ENCODE measurements at places on chromosomes 2 and 18.

GRCh38 chr18:43563780-43564179, 286.5 kb upstream of the SYT4 start:
- no peak for DNase-seq

DNA sequence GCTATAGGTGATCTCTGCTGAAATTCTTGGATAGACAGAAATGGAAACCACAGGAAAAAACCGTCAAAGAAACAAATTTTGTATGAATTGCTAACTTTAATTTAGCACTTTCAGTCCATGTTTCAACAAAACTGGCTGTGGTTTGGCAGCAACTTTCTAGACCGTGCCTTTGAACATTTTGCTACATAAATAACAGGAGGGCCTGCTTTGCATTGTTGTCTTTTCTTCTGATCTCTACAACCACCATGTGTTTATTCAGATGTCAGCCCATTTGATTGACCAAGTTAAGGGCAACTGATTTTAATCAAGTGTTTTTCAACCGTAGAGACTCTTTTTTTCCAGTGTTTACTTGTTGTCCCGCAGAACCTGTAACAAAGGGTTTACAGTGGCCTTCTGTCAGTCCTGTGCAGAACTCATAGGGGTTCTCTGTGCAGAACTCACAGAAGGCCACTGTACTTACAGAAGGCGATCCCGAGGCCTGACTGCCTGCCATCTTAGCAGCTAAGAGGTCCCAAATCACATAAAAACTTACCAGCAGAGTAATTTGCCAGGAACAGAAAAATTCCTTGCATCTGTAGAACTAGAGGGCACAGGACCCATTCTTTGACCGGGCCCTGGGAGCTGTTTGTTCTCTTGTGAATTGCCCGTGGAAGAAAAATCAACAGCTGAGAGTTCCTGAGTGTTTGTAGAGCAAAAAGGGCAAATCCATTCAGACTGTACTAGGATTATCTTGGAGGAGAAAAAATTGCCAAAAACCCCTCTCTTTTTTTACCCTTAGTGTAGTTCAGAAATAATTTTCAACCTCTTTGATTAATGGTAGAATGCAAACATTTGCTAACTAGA, 120.6 kb downstream of the PRKRA start:
- DNase-seq = no peak

DNA sequence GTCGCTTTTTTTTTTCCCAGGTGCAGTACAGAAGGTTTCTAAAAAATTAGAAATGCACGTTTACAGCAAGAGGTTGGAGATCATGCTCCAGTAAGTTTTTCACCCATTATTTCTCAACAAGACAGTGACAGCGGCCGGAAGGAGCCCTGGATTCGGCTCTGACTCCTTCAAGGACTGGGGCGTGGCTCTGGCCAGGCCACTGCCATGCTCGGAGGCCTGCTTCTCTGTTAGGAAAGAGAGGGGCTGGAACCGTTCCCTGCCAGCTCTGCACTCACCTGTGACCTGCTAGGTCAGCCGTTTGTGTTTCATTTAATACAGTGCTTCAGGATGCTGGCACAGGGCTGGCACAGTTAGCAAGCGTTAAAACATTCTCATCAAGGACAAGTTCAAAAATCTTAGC, 6.7 kb upstream of the IAH1 start:
- DNase-seq = no peak

- no peak for DNase-seq
Measured at GRCh38 chr2:109560265-109560664, 53.5 kb downstream of the SEPTIN10 start.

- no peak for DNase-seq
Measured at GRCh38 chr18:34697891-34698290, 12.2 kb upstream of the DTNA start.

DNA sequence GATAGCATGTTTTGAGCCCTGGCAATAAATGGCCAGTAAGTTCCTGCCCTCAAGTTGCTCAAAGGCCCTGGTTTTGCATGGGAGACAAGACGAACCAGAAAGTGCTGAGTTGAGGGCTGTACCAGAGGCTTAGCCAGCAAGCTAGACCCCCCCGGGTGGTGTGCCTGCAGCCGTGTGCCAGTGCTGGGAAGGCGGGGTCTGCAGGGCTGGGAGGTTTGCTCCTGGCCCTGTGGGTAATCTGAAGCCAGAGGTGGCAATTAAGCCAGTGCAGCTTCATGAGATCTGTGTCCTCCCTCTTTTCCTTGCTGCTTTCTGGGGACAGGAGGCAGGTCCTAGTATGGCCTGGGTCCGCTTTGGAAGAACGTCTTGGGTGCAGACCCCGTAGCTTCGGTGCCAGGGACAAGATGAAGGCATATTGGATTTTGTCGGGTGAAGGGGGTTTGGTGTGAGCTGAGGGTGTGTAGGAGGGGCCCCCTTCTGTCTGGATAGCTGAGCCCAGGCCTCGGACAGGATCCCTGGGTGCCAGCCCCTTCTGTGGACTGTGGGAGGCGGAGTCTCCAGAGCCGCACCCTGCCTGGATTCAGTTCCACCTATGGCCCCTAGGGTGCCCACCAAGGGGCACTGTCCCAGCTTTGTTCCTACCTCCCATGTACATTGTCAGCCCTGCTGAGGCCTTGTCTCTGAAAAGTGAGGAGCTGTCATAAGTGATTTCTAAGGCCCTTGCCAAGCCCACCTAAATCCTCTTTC, 15.6 kb downstream of the ATOH8 start:
- DNase-seq = no peak

- no peak for DNase-seq
Measured at GRCh38 chr2:142892715-142893114, 15.3 kb downstream of the KYNU start.

GRCh38 chr2:202113571-202114142, 40.6 kb downstream of the KIAA2012 start:
- DNase-seq = no peak

GRCh38 chr2:127943186-127943585, 57.4 kb upstream of the AMMECR1L start:
- DNase-seq = no peak
